ENCODE measurements at places on chromosomes 2 and 18. TPM values are rescaled to one million over a fixed set of nuclear protein-coding genes. Genes with fewer than 3 reads are reported as not detected.

The HMSD gene
- total RNA-seq: not detected

The UGT1A9 gene
- not detected for total RNA-seq

The DCAF17 gene
- total RNA-seq: 16.4 TPM

The SIX2 gene
- total RNA-seq: 3.3 TPM

The C2orf74 gene
- total RNA-seq: 23.1 TPM

The REG1A gene
- total RNA-seq: not detected

The TFPI gene
- total RNA-seq: 46.9 TPM

The CD302 gene
- total RNA-seq: 18.1 TPM

The CAPN13 gene
- not detected for total RNA-seq

The INHA gene
- total RNA-seq: 0.27 TPM

The EN1 gene
- total RNA-seq: 3.7 TPM

The C2orf80 gene
- total RNA-seq: not detected

The STAT4 gene
- total RNA-seq: 1.6 TPM

The EEF1B2 gene
- total RNA-seq: 980 TPM

The GATA6 gene
- 1.4 TPM for total RNA-seq

The DHRS9 gene
- total RNA-seq: 0.31 TPM

The ICOS gene
- total RNA-seq: not detected

The IL36G gene
- total RNA-seq: 0.31 TPM

The RBM45 gene
- total RNA-seq: 12.5 TPM

The DTNA gene
- 74.7 TPM for total RNA-seq

The ACOXL gene
- 0.09 TPM for total RNA-seq

The EPB41L3 gene
- 80.6 TPM for total RNA-seq
